CD14-positive monocyte (primary cell): ENCODE measurements at places on chromosomes 3 and 15.

- DNase-seq: no peak
- H3K27me3 ChIP-seq: no peaks in the 10 kb centered on the region
- H3K4me3 ChIP-seq: peak overlapping the region; percentile 94
- peaks cover 34% of the 10 kb centered on the region for H3K4me1 ChIP-seq
- H3K36me3 ChIP-seq: peaks cover 4% of the 10 kb centered on the region
These were observed 653 bp upstream of the WDR6 start for GRCh38 chr3:49006408-49007067.

GRCh38 chr3:158731938-158732855 is at the start of gene RARRES1:
RARRES1 (minus strand) TSS chr3:158732457; CDS start chr3:158732415, 42 bp downstream.
- no peaks in the 10 kb centered on the region for H3K36me3 ChIP-seq
- no peak for DNase-seq
- peak within 1 kb of the TSS; percentile 19 for H3K4me3 ChIP-seq
- H3K27me3 ChIP-seq: no peaks in the 10 kb centered on the region
- H3K4me1 ChIP-seq: peaks cover 16% of the 10 kb centered on the region

GRCh38 chr3:127905556-127905955 is 9.5 kb upstream of the KBTBD12 start:
- no peaks in the 10 kb centered on the region for H3K27me3 ChIP-seq
- DNase-seq: no peak
- H3K4me3 ChIP-seq: no peak overlapping the region
- H3K36me3 ChIP-seq: no peaks in the 10 kb centered on the region
- H3K27ac ChIP-seq: no peak overlapping the region
- H3K4me1 ChIP-seq: peaks cover 34% of the 10 kb centered on the region

GRCh38 chr3:113496924-113497323 is 18.0 kb downstream of the SPICE1 start:
- H3K27ac ChIP-seq: no peak overlapping the region
- peaks cover 18% of the 10 kb centered on the region for H3K36me3 ChIP-seq
- no peak for DNase-seq
- H3K4me3 ChIP-seq: no peak overlapping the region
- H3K4me1 ChIP-seq: no peaks in the 10 kb centered on the region
- no peaks in the 10 kb centered on the region for H3K27me3 ChIP-seq

GRCh38 chr3:168260859-168261258 is 165.1 kb upstream of the GOLIM4 start:
- H3K27ac ChIP-seq: no peak overlapping the region
- H3K4me3 ChIP-seq: no peak overlapping the region
- H3K36me3 ChIP-seq: no peaks in the 10 kb centered on the region
- no peak for DNase-seq
- H3K4me1 ChIP-seq: no peaks in the 10 kb centered on the region

GRCh38 chr3:47856669-47857068 is 53.7 kb downstream of the DHX30 start:
- no peaks in the 10 kb centered on the region for H3K4me1 ChIP-seq
- H3K27me3 ChIP-seq: no peaks in the 10 kb centered on the region
- peaks cover 39% of the 10 kb centered on the region for H3K36me3 ChIP-seq
- no peak overlapping the region for H3K4me3 ChIP-seq
- no peak overlapping the region for H3K27ac ChIP-seq

GRCh38 chr3:193119926-193120325 is 121.1 kb upstream of the PLAAT1 start:
- no peaks in the 10 kb centered on the region for H3K4me1 ChIP-seq
- H3K27me3 ChIP-seq: no peaks in the 10 kb centered on the region
- no peak for DNase-seq
- H3K36me3 ChIP-seq: no peaks in the 10 kb centered on the region

DNA sequence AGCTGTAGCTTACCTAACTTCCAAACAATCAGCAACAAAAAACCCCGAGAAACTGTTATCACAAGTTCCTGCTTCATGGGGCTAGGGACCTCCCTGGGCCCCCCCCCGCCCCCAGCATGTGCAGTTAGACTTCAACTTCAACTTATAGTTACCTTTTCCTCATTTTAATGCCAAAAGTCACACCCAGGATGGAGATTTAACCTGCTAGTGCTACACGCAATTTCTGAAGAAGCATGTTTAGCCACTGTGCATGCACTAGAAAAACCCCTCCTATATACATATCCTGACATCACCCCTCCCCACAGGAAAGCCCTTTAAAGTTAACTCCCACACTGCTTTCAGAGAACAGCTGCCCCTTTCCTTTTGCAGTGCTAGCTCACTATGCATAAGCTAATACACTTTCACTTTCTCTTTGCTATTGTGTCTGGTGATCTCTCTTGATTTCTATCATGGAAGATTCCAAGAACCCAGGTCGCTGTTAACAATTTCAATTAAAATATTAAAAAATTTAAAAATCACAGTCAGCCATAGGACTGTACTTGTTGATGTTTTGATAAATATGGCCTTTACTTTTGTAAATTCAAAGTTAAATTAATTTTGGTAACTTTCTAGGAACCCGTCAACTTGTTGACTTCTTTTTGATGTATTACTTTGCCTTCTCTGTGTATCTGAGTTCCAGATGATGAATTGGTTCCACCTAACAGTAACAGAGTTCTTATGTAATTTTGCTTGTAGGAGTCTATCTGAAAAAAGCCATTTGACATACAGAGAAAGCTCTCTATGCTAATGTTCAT is 75.2 kb upstream of the ACAD9 start:
- peaks cover 71% of the 10 kb centered on the region for H3K4me1 ChIP-seq
- peak overlapping the region; percentile 94 for H3K27ac ChIP-seq
- peaks cover 35% of the 10 kb centered on the region for H3K36me3 ChIP-seq
- H3K27me3 ChIP-seq: no peaks in the 10 kb centered on the region

DNA sequence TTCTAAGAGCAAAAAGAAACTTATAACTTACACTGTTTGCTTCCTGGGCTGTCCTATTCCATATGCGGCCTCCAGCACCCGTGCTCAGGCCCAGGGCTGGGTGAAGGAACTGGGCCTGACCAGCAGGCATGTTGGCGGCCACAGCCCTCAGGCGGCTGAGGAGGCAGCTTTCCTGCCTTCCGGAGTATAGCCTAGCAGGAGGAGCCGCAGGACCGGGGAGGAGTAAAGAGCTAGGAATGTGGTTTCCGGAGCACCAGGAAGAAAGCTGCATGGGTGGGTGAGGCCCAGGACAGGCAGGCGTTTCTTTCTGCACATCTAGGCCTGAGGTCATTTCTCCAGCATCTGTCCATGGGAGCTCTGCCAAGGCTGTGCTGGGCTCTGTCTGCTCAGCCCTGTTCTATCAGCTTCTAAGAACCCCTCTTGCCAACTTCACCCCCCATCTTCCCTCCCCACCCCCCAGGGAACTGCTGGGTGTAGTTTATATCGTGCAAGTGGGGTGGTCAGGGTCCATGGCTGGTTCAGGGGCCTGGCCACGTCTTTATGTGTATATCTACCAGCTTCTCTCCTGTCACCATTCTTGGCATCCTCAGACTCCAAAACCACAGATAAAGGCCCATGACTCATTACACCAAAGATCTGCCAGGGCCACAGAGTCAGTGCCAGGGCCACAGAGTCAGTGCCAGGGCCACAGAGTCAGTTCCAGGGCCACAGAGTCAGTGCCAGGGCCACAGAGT is 7.8 kb upstream of the KIF7 start:
- peaks cover 19% of the 10 kb centered on the region for H3K27me3 ChIP-seq
- no peak overlapping the region for H3K4me3 ChIP-seq
- H3K4me1 ChIP-seq: peaks cover 6% of the 10 kb centered on the region

DNA sequence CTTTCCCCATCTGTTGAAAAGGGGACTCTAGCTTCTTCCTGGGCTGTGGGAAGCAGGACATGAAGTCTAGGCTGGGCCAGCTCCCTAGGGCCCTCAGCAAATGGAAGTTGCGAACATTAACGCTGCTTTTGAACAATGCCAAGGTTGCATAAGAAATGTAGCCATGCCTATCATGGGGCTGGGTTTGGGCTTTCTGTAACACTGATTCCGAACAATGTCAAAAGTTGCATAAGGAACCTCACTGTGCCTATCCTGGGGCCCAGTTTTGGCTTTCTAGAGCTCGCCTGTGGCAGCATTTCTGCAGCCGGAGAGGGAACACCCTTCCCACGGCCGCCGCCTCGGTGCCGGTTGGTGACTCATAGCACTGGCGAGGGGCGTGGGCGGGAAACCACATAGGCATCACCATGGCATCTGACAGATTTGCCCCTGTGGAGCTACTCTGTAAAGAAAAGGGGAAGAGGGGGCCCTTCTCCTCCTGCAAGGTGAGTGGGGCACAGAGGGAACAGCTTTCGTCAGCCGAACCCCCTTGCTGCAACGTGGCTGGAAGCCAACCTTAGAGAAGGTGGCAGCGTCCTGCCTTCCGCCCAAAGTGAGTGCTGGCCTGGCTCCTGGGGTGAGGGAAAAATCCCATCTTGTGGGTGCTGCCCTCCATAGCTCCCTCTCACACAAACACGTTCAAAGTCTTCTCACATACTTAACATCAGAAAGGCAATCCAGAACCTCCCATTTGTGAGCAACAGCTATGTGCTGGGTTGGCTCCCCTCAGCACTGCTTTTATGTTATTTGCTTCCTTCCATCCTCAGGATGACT is 46.6 kb upstream of the ATP2B2 start:
- H3K4me1 ChIP-seq: peaks cover 22% of the 10 kb centered on the region
- peak overlapping the region; percentile 29 for H3K4me3 ChIP-seq
- DNase-seq: peak; percentile 80
- no peaks in the 10 kb centered on the region for H3K27me3 ChIP-seq
- no peak overlapping the region for H3K27ac ChIP-seq

- H3K27me3 ChIP-seq: no peaks in the 10 kb centered on the region
- H3K4me1 ChIP-seq: peaks cover 26% of the 10 kb centered on the region
- H3K4me3 ChIP-seq: no peak overlapping the region
These were observed 158.6 kb downstream of the BBX start for GRCh38 chr3:107681396-107681795.

- DNase-seq: no peak
- no peak overlapping the region for H3K27ac ChIP-seq
- H3K4me1 ChIP-seq: peaks cover 21% of the 10 kb centered on the region
- no peaks in the 10 kb centered on the region for H3K27me3 ChIP-seq
- H3K36me3 ChIP-seq: no peaks in the 10 kb centered on the region
- H3K4me3 ChIP-seq: peak overlapping the region; percentile 52
These were observed 157.0 kb upstream of the FRMD4B start for GRCh38 chr3:69542805-69543429.

GRCh38 chr3:164371681-164372080 is 706.6 kb downstream of the SI start:
- H3K4me1 ChIP-seq: no peaks in the 10 kb centered on the region
- H3K4me3 ChIP-seq: no peak overlapping the region
- no peak for DNase-seq
- no peak overlapping the region for H3K27ac ChIP-seq
- no peaks in the 10 kb centered on the region for H3K36me3 ChIP-seq

- DNase-seq: no peak
- peaks cover 4% of the 10 kb centered on the region for H3K4me1 ChIP-seq
- H3K4me3 ChIP-seq: no peak overlapping the region
- H3K27me3 ChIP-seq: no peaks in the 10 kb centered on the region
- H3K36me3 ChIP-seq: no peaks in the 10 kb centered on the region
These were observed 534.5 kb upstream of the TBL1XR1 start for GRCh38 chr3:177731644-177732268.
